A549 treated with ZK216348 at 1 μM for 4 hours (cell line): ENCODE measurements at places on chromosomes 16 and 17. TPM values are rescaled to one million over a fixed set of nuclear protein-coding genes. Genes with fewer than 3 reads are reported as not detected.

The ANKFN1 gene
- total RNA-seq, result not detected in 5 replicates

The HOXB3 gene
- 3.6 to 5.9 TPM (median 5.6 TPM) in 5 replicates for total RNA-seq

The DLX4 gene
- 1.9 to 4.5 TPM (median 3.5 TPM) in 5 replicates for total RNA-seq

The ADAP2 gene
- total RNA-seq, result 2.2 to 4.4 TPM (median 3.1 TPM) in 5 replicates

The TMC5 gene
- total RNA-seq, result 5.7 to 7.4 TPM (median 6.8 TPM) in 5 replicates
